ENCODE measurements at places on chromosomes 7 and 10.

- no peak for DNase-seq
Measured at GRCh38 chr10:101536800-101537199, 51.3 kb downstream of the POLL start.

GRCh38 chr10:97025613-97026242, 160.0 kb downstream of the SLIT1 start:
- peak; percentile 54 for DNase-seq

DNA sequence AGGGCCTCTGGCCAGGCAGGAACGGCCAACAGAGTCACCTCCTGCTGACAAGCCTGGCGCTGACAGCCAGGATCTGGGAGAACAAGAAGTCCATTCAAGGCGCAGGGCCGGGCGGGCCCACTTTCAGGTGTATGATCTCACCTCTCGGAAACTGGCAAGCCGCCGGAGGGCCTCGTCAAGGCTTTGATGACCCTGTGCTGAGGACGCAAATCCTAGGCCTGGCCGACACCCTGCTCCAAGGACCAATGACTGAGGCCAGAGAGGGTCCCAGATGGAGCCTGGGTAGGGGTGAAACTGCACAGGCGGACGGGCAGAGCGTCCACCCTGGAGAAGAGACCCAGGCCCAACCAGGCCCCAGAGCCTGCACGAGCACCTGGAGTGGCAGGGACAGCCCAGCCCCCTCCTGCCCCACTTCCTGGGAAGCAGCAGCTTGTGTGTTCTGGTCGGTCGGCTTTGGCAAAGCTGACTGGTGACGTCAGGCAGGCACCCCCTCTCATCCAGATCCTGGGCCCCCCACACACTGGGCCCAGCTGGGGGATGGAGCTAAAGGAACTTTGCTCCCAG, 30.6 kb downstream of the MYL10 start:
- no peak for DNase-seq

GRCh38 chr7:55569269-55569663, 3.0 kb downstream of the VOPP1 start:
- DNase-seq = no peak

- no peak for DNase-seq
Measured at GRCh38 chr7:388961-389701, 99.2 kb downstream of the FOXL3 start.

DNA sequence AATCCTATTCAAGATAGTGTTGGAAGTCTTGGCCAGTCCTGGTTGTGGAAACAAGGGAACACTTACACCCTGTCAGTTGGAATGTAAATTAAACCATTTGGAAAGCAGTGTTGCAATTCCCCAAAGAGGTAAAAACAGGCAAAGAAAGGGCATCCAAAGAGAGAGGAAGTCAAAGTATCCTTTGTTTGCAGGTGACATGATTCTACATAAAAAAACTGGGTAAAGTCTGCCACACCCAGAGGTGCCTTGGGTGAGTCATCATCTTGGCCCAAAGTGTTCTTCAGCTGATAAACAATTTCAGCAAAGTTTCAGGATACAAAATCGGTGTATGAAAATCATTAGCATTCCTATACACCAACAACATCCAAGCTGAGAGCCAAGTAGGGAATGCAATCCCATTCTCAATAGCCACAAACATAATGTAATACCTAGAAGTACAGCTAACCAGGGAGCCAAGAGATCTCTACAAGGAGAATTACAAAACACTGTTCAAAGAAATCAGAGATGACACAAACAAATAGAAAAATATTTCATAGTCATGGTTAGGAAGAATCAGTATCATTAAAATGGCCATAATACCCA, 278.7 kb downstream of the SDK1 start:
- DNase-seq = no peak

- DNase-seq = no peak
Measured at GRCh38 chr10:7412237-7412927, 1.5 kb upstream of the SFMBT2 start.

- no peak for DNase-seq
Measured at GRCh38 chr7:30331338-30331737, 46.9 kb downstream of the ZNRF2 start.

DNA sequence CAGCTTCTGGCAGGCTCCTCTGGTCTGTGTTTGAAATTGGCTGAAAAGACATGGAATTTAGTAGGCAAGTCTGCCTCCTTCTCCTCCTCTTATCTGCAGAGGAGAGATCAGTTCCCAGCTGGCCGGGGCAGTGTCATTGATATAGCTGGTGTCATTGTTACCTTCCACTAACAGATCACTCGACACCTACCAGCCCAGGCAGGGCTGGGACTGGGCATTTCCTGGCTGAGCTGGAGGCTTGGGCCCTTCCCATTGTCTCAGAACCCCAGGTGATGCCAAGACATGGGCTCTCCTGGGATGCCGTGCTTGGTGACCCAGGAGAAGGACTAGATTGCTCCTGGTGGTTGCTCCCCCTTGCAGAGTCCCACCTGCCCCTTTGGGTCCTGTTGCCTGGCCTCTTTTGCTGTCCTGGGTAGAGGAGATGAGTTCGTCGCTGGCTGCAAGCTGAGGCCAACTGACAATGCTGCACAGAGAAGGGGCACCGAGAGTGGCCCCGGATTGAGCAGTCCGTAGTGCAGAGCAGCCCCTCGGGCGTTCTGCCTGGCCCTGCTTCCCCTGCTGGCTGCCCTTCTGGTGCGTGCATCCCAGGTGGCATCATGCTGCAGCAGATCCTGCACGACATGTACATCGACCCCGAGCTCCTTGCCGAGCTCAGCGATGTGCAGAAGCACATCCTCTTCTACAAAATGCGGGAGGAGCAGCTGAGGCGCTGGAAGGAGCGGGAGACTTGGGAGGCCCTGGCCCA, at the start of gene SH2D4B:
Gene SH2D4B, plus strand, starts transcription at position 167 of the 745 bp plus-strand sequence. Its CDS starts 430 bp downstream, at position 597.
- DNase-seq = no peak

DNA sequence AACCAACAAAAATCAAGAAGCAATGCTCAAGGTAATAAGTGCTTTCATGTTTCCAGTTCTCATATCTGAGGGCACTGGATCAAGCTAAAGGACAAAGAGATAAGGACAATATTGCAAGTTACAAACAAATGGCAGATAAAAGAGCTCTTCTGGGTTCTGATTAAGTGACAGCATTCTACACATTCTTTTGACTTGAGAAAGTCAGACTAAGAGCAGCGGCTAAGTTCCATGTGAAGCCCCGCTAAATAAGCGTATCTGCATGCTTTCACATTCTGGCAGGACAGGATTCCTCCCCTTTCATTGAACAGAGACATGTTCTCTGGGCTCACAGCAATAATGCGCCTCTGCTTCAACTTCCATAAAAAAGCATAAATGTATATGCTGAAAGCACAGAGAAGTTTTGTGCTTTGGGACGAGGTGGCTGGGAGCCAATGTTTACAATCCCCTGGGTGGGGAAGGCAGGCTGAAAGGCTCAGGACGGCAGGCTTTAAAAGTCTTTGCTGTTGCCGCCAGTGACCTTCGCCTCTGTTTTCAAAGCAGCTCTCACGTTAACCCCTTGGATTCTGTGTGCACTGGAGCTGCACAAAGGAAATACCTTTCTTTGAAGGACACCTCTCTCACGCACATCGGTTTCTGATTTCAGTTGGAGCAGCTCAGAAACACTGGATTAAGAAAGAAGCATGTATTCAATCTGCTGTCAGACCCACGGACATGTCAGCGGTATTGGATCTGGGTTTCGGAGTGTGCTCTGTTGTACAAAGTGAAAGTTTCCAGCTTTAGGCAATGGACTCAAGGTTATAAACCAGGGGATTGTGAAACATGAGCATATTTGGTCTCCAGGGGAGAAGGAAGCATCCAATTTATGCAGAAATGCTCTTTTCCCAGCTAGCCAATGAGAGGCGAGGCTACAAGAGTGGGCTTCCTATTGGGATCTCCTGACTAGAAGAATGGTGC, 105.4 kb upstream of the FAM133B start:
- DNase-seq = peak; percentile 27

DNA sequence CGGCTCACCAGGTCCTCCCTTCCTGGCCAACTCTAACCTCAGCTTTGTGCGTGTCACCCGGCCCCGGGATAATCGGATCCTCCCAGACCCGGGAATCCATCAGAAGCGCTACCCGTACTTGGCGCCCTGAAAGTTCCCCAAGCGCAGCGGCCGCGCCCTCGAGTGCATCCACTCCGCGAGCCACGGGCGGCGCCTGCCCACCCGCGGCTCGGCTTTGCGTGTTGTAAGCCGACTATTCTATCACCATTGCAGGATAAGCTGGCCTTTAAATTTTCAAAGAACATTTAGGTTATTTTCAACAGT, 35.7 kb upstream of the EBLN1 start:
- no peak for DNase-seq

Data from HTR-8/SVneo (cell line).